ENCODE measurements at places on chromosomes 12 and 14. TPM values are rescaled to one million over a fixed set of nuclear protein-coding genes. Genes with fewer than 3 reads are reported as not detected.

GRCh38 chr14:103543140-103543539, 14.1 kb downstream of the TRMT61A start:
- no peak for DNase-seq

- no peak for DNase-seq
Measured at GRCh38 chr12:43982544-43982943, 146.7 kb downstream of the TMEM117 start.

Gene HELB
- 2.2 TPM for total RNA-seq

DNA sequence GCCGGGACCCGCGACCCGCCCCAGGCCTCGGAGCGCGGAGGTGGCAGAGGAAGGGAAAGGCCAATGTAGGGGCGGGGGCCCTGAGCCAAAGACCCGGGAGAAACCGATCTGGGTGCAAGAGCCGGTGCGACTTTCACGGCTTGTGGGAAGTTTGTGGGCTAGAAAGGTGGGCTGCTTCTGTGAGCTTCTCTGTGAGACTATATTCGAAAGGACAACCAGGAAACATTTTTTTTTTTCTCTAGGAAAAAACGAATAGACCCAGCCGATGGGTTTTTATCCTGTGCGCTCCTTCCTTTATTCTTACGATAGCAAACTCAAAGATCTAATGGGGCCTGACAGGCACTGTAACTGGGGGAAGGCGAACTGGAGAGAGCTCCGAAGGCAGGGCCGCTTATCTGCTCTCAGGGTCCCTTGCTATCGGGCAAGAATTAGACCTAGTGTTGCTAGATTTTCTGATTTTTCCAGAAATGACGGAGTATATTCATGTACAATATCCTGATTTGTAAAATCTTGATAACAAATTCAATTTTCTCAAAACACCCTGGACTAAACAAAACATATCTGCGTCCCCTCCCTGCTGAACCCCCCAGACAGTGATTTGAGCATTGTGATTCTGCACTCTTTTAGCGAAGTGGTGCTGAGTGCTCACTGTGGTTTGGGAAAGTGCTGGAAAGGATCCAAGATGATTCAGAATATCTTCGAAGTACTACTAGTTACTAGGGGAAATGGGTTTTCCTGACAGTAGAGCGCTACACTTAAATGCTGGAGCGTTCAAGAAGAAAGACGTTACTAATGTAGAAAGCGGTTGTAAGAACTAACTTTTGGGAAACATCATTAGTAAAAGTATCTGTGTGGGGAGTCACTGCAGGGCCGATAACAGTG, 563 bp upstream of the STXBP6 start:
- DNase-seq: peak; percentile 65

DNA sequence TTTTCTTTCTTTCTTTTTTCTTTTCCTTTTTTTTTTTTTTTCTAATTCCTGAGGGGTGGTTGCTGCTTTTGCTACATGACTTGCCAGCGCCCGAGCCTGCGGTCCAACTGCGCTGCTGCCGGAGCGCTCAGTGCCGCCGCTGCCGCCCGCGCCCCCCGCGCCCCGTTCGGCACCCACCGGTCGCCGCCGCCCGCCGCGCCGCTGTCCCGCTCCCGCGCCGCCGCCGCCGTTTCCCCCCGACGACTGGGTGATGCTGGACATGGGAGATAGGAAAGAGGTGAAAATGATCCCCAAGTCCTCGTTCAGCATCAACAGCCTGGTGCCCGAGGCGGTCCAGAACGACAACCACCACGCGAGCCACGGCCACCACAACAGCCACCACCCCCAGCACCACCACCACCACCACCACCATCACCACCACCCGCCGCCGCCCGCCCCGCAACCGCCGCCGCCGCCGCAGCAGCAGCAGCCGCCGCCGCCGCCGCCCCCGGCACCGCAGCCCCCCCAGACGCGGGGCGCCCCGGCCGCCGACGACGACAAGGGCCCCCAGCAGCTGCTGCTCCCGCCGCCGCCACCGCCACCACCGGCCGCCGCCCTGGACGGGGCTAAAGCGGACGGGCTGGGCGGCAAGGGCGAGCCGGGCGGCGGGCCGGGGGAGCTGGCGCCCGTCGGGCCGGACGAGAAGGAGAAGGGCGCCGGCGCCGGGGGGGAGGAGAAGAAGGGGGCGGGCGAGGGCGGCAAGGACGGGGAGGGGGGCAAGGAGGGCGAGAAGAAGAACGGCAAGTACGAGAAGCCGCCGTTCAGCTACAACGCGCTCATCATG, 654 bp downstream of the FOXG1 start:
- no peak for DNase-seq

GRCh38 chr12:2003676-2004112, 563 bp downstream of the DCP1B start:
- DNase-seq: peak; percentile 44

DNA sequence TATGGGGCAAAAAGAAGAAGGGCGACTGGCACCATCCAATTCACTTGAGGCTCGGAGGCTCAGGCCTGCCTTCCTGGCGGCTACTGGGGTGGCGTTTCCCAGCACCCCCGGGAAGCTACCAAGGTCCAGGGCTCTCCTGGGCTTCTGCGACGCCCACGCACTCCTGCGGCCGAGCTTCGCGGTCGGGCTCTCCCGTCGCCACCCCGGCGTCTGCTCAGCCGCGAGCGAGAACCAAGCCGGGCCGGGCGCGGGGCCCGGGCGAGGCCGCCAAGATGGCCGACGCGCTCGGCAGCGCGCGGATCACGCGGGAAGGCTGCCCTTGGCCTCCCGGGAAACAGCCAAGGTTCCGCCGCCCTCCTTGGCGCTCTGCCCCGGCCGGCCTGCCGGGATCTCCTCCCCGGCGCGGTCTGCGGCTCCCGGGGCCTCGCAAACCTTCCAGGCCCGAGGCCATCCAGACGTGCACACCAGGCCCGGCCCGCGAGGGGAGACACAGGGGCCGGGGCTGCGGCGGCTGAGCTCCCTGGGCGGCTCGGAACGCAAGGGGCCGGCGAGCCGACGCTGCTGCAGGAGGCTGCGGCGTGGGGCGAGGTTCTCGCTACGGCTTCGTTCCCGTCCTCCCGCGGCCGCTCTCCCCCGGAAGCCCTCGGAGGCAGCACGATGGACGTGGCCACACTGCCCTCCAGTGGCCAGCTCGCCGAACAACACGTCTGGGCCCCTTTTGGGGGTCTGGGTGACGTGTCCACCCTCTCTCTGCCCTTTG, 23.5 kb upstream of the ZFP36L1 start:
- peak; percentile 51 for DNase-seq

- DNase-seq: peak; percentile 70
Measured at GRCh38 chr12:77010691-77011548, 54.4 kb downstream of the E2F7 start.

Gene TAS2R10
- total RNA-seq: 0.26 TPM

- peak; percentile 36 for DNase-seq
Measured at GRCh38 chr14:25833341-25834126, 764.3 kb downstream of the NOVA1 start.

DNA sequence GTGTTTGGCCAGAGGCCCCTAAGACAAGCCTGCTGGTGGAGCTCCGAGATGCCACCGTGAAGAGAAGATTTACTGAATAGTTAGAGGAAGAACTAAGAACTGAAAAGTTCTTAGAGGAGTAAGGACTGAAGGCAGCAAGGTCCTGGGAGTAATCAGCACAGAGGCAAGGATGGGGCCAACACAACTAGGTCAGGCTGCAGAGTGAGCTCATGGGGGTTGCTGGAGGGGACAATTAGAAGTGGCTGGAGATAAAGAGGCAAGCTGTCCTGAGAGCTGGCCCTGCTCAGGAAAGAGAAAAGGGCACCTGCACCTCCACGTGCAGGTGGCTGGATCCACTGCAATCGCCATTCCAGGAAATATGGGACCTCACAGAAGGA, 52.7 kb downstream of the NFKBIA start:
- no peak for DNase-seq

Gene RPL41
- total RNA-seq: 3,411 TPM

DNA sequence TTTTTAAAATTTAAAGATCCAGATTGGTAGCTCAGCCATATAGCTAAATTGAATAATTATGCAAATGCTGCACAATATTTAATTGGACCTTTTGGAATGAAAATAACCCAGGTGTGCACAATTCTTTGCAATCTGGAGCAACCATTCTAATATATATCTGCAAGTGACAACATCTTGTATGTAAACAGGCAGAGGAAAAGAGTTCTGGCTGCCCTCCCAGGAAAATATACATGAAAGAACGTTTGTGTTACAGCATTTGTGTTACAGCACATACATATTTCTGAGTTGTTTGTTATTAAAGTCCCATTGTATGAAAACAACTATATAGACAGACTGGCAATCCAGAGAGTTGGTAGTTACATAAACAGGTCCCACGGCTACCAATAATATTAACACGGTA, 377.5 kb downstream of the DIO2 start:
- DNase-seq: no peak

- DNase-seq: peak; percentile 33
Measured at GRCh38 chr12:57171668-57172067, 24.2 kb upstream of the LRP1-AS start.

DNA sequence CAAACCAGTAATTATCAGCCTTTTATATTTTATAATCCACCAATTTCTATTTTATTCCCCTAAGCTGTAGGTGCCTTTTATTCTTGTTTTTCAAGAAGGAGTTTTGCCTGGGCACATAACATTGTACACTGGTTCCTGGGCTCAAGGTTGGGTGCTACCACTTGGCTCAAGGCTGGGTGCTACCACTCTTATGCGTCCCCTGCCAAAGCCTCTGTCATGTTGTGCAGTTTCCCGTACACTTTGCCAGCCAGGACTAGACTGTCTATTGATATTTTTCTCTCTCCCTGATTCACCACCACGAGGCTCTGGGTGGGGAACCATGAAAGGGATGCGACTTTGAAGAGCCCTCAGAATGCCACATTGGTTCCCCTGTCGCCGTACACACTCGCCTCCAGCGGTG, 52.5 kb upstream of the VASH1 start:
- no peak for DNase-seq

- DNase-seq: no peak
Measured at GRCh38 chr14:67429510-67430205, 17.7 kb upstream of the PLEK2 start.

Gene GLIPR1
- total RNA-seq: 15.0 TPM

- DNase-seq: no peak
Measured at GRCh38 chr12:110222433-110222832, 58.6 kb upstream of the ATP2A2 start.

Gene ZNF140
- total RNA-seq: 19.2 TPM

DNA sequence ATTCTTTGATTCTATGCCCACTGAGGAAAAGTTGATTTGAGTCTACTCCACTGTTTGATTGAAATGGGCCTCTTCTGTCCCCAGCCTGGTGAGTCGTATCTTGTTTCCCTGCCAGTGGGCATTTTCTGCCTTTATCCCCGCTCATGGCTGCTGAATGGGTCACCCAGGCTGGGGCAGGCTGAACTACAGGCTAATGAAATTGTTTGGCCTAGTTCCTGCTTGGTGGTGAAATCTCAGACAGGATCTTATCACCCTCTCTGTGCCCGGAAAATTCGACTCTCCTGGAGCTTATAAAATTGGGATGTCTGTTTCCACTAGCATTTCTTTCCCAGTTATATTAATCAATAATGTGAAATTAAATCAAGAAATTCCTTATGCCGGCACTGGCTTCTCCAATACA, 65.0 kb downstream of the CHST11 start:
- DNase-seq: peak; percentile 32

Gene SINHCAF
- 182 TPM for total RNA-seq

Gene CCDC184
- not detected for total RNA-seq

Measured in bronchial epithelial cell (primary cell).